Stimulated activated CD8-positive, alpha-beta memory T cell treated with anti-CD3 and anti-CD28 coated beads, Interleukin-15, amount 100 ng/mL, for 4 hours (primary cell): ENCODE measurements at places on chromosomes 3 and 15.

DNA sequence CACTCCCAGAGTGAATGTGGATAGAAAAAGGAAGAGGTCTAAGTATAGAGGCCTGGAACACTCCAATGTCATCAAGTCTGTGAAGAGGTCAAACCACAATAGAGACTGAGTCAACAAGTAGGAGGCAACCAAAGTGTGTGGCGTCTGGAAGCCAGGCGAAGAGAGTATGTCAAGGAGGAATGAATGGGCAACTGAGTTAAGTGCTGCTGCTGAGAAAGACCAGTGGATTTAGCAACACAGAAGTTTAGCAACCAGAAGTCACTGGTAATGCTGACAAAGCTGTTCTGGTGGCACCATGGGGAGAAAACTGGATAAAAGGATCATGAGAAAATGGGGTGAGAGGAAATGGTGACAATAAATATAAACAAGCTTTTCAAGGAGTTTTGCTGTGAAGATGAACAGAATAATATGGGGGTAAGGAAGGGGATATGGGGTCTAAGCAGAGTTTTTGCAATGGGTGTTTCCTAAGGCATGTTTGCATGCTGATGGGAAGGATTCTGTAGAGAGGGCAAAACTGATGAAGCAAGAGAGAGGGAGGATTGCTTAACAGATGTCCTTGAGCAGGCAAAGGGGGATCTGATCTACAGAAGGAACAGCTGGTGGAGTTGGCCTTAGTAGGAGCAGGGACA is 38.4 kb downstream of the PCOLCE2 start:
- DNase-seq, result no peak

DNA sequence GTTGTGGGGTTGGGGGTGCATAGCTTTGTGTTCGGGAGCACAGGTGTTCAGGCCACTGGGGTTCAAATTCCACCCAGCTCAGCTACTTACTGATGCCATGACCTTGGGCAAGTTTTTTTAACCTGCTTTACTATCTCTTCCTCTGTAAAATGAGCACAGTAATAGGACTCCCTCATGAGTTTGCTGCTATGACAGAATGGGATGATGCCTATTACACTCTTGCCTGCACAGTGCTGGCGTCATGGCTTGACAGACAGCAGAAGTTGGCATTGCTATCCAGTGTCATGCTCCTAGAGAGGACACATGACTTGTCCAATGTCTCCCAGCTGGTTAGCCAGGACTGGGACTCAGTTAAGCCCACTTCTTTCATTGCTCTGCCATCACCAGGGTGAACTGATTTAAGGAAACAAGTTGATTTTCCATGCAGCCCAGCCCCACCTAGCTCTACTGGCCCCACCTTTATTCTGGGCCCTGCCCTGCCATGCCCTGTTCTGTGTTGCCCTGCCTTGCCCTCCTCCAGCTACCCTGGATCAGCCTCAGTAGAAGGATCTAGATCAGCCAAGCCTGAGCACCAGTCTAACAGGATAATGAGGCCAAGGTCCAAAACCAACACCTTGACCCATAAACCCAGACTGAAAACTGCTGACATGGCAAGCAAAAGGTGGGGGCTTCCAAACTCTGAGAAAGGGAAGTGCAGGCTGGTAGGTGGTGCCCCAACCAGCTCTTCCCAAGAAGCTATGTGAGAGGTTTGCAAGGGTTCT is 155.8 kb upstream of the ATP11B start:
- no peak for DNase-seq

GRCh38 chr3:15810702-15811101 is 12.9 kb upstream of the ANKRD28 start:
- no peak for DNase-seq

DNA sequence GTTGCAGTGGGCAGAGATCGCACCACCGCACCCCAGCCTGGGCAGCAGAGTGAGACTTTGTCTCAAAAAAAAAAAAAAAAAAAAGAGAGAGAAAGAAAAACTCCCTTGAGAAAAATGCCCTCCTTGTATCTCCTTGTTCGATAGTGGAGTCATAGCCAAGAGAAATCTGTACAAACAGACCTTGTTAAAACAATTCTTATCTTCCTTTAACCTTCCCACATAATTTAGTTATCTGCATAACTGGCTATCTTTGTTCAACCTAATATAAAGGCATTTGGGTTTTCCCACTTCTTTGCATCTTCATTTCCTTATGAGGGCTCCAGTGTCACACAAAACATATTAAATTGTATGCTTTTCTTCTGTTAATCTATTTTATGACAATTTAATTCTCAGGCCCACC is 65.1 kb upstream of the ATP11B start:
- no peak for DNase-seq

DNA sequence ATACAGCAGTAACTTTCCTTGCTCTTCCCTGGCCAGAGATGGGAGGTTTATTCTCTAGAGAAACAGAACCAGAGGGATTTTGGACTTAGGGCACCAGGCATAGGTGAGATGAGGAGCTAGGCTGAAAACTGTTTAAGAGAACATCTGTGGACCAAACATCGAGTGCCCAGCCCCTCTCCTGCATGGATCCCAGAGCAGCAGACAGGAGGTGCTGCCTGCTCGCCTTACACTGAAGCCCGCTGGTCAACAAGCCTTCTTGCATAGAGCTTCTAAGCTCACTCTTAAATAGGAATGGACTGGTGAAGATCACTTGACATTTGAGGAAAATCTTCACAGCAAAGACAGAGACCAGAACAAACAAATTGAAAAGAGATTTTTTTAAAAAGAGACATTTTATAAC is 41.2 kb downstream of the PARP15 start:
- no peak for DNase-seq

GRCh38 chr3:156729460-156730179 is 55.2 kb downstream of the TIPARP start:
- DNase-seq, result no peak

DNA sequence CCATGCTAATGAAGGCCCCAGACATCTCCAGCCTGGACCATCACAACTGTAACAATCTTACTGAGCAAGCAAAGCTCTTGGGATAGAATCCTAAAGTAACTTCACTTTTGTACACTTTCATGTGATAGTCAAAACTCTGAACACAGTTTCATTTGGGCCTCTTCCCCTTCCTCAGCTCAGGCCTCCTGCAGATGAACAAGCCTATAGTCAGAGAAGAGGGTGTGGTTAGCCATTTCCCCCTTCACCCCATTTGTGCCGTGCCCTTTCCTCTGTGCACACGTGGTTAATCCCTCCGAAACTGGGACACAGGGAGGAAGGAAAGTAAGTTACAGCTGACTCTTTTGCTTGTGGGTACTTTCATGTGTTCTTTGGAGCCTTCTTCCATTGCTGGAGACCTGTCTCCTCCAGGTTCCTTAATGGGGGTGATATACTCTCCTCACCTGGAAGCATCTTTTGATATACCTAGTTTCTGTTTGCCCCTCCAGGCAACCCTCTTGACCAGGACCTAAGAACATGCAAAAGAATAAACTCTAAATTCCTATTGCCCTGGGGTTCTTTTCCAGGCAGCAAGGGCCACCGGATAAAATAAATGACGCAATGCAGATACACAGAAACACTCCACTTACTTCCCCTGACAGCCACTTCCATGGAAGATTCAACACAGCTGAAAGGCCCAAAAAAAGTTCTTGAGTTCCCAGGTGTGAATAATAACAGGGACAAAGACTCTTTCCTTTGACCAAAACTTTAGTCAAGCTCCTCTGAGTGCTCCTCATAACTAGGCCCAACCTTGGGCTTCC is 29.6 kb upstream of the CSTA start:
- DNase-seq, result no peak

- DNase-seq, result no peak
Measured at GRCh38 chr3:38131621-38132369, 5.1 kb downstream of the ACAA1 start.

DNA sequence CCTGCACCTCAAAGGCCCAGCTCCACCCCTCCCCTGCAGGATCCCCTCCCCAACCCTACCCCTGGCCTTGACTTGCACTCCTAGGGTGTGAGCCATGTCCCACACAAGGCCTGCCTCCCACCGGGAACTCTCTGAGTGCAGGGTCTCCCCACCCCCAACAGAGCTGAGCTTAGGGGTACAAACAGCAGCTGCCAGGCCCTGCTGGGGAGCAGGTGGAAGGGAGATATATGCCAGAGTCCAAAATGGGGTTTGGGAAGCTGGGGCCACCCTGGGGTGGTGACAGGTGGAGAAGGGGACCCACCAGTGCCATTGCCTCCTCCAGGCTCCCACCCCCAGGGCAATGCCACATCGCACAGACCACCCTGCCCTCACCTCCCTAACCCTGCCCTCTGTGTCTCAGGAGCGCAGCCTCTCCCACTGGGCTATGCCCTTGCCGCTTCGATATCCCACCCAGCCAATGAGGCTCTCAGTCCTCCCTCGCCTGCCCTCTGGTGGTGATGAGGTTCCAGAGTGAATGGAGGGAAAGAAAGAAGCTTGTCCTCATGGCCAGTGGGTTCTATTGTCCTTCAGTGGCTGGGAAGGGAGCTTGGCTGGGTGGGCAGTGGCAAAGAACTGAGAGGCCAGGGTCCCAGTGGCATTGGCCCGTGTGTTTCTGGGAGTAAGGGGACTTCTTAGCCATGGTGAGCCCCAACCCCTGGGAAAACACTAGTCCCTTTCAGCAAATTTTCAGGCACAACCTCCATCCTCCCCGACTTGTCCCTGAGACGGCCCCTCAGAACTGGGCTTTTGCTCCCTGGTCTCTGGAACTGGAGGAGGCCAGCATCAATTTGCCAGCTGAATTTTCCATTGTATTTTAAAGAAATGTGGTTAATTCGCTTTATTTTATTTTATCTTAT is 46.8 kb downstream of the CYP11A1 start:
- DNase-seq, result no peak

DNA sequence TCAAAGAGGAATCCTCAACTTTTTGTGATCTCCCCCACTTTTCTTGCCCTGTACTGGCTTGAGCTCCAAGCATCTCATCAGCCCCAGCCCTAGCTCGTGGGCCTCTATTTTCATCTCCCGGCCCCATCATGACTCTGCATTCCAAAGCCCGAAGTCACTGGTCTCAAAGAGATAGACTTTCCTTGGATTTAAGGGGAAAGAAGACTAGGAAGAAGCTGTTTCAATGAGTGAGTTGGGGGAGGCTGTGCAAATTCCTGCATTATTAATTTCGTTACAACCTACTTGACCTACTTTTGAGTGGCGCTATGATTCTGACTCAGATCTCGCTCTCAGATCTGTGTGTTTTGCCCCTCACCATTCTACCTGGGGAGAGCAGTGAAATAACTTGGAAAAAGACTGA is 266.6 kb upstream of the TBL1XR1 start:
- DNase-seq, result no peak

DNA sequence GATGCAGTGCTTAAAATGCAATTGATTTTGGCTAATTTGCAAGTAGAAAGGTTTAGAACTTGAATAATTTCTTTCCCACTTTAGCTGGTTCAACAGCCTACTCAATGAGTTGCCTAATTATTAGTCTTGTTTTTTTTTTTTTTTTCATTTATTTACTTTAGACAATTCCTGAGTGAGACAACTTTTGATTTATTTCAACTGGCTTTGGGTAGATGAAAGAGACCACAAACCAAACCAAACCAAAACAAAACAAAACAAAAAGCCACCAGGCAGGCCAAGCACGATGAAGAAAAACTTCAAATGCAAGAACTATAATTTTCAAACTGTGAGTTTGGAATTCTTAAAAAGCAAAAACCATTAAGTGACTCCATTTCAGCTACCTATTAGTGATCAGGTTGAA is 469.9 kb downstream of the GBE1 start:
- no peak for DNase-seq

GRCh38 chr15:35209838-35210237 is 124.7 kb upstream of the NANOGP8 start:
- DNase-seq, result no peak

GRCh38 chr3:89682556-89682955 is 575.1 kb downstream of the EPHA3 start:
- no peak for DNase-seq

- DNase-seq, result no peak
Measured at GRCh38 chr3:170869239-170869590, 780 bp downstream of the RPL22L1 start.

GRCh38 chr15:65062726-65063125 is 5.1 kb downstream of the RASL12 start:
- no peak for DNase-seq

DNA sequence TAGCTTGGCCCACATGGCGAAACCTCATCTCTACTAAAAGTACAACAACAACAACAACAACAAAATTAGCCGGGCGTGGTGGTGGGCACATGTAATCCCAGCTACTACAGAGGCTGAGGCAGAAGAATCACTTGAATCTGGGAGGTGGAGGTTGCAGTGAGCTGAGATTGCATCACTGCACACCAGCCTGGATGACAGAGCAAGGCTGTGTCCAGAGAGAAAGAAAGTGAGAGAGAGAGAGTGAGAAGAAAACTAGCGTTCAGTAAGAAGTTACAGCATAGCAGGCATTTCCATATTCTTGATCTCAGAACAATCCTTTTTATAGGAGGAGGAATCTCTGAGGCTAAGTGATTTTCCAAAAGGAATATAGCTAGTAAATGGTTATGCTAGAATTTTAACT is 1076.1 kb downstream of the AGBL1 start:
- no peak for DNase-seq

GRCh38 chr15:66456211-66456610 is 41.4 kb downstream of the SNAPC5 start:
- no peak for DNase-seq

GRCh38 chr15:84889313-84889990 is 5.0 kb downstream of the SLC28A1 start:
- no peak for DNase-seq

GRCh38 chr3:27535809-27536392 is 51.7 kb upstream of the SLC4A7 start:
- no peak for DNase-seq

- no peak for DNase-seq
Measured at GRCh38 chr3:66661628-66662027, 160.8 kb upstream of the LRIG1 start.

GRCh38 chr3:126156468-126156867 is 23.9 kb downstream of the ALDH1L1 start:
- DNase-seq, result no peak

- no peak for DNase-seq
Measured at GRCh38 chr3:111936191-111936841, 42.5 kb upstream of the ABHD10 start.

GRCh38 chr3:58502872-58503271 is 11.0 kb downstream of the KCTD6 start:
- no peak for DNase-seq

DNA sequence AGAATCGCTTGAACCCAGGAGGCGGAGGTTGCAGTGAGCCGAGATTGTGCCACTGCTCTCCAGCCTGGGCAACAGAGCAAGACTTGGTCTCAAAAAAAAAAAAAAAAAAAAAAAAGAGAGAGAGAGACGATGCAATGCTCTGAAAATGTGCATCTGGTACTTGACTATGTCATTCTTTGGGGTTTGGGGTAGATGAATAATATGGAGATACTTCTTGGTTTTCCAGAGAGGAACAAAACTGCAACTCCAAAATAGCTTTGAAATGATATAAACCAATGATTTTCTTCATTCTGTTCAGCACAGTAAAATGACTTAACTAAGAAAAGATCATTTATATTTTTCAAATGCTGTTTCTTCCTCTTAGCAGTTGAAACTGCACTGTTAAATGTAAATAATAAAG is 158.9 kb downstream of the ISL2 start:
- no peak for DNase-seq
